Epithelial cell of proximal tubule (primary cell): ENCODE measurements at places on chromosomes 7 and 10.

DNA sequence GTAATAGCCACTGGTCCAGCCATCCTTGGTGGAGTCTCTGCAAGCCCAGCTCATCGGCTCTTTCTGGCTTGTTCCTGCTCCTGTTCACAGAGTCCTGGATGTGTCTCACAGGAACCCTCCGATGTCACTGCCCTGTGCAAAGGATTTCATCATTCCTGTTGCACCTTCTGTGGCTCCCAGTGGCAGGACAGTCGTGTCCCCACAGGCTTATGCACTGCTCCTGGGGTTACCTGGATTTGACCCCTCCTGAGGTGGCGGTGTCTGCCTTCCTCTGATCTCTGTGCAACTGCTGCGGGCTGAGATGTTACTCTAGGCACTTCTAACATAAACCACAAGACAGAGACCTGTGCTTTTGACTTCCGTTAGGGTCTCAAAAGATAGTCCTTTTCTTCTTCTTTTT, 30.6 kb downstream of the APBB1IP start:
- DNase-seq: no peak

- no peak for DNase-seq
These were observed 86.6 kb downstream of the SLC25A13 start for GRCh38 chr7:96235281-96235680.

- no peak for DNase-seq
These were observed 35.0 kb upstream of the PDCD4 start for GRCh38 chr10:110836706-110837105.

GRCh38 chr7:31734456-31734855, 47.4 kb downstream of the PPP1R17 start:
- no peak for DNase-seq

DNA sequence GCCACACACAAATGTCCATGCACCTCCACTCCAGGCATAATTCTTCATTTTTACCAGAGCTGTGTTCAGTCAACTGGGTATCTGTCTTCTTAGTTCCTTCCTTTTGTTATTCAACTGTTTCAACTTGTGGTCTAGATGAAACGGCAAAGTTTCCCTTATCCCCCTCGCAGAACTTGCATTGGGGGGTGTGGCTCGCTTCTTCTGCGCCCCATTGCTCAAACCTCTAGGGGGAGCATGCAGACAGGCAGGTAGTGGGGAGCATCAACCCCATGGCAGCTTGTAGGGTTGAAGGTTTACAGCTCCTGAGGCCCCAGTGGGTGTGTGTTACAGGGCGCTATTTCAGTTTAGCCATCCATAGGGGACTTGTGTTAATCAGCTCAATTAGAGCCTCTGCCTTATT, 38.3 kb upstream of the COBL start:
- DNase-seq: no peak

DNA sequence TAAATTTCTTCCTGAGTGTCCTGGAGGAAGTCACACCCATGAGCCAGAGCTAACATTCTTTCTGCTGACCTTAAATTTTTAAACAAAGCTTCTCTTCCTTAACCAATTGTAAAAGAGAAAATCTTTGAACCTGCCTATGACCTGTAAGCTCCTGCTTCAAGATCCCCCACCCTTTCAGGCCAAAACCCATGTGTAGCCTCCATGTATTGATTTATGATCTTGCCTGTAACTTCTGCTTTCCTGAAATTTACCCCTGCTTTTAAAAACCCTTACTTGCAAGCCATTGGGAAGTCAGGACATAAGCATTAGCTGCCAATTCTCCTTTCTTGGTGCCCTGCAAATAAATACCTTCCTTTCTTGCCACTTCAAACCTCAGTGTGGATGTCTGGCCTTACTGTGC, 68.5 kb upstream of the HECTD2 start:
- DNase-seq: no peak

- DNase-seq: no peak
These were observed 73.2 kb downstream of the PPP1R9A start for GRCh38 chr7:94980418-94981142.

DNA sequence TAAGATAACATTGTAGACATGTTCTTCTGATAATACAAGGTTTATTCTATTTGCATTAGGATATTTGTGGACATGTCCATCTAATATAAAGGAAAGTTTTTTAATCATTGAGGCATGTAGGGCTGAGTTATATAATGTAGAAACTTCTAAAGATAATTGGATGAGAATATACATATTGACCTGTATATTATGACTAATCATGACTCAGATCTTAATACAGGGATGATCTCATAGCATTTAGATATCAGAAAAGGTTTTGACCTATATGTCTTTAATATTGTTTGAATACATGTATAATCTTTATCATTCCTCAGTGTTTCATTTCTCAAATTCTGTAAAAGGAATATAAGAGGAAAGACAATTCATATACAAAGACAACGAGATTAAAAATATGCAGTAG, 39.2 kb downstream of the CD36 start:
- DNase-seq: no peak

DNA sequence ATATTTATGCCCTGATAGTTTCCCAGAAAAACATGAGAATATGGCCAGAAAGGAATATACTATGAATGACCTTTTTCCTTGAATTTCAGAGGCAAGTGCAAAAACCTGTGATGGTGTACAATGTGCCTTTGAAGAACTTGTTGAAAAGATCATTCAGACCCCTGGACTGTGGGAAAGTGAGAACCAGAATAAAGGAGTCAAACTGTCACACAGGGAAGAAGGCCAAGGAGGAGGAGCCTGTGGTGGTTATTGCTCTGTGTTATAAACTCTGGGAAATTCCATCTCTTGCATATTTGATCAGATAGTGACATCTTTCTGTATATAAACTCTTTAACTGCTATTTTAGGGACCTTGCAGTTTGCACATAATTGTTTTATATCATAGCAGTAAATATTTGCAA, 33.7 kb downstream of the RAB18 start:
- no peak for DNase-seq

DNA sequence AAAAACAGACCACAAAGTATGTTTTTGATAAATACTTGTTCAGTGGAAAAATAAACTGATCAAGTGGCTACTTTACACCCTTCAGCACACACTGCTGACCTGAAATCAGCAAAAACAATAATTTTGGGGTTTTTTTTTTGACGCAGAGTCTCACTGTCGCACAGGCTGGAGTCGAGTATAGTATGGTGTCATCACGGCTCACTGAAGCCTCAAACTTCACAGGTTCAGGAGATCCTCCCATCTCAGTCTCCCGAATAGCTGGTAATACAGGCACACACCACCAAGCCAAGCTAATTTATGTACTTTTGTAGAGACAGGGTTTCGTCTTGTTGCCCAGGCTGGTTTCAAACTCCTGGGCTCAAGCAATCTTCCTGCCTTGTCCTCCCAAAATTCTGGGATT, 30.6 kb downstream of the TARP start:
- no peak for DNase-seq

DNA sequence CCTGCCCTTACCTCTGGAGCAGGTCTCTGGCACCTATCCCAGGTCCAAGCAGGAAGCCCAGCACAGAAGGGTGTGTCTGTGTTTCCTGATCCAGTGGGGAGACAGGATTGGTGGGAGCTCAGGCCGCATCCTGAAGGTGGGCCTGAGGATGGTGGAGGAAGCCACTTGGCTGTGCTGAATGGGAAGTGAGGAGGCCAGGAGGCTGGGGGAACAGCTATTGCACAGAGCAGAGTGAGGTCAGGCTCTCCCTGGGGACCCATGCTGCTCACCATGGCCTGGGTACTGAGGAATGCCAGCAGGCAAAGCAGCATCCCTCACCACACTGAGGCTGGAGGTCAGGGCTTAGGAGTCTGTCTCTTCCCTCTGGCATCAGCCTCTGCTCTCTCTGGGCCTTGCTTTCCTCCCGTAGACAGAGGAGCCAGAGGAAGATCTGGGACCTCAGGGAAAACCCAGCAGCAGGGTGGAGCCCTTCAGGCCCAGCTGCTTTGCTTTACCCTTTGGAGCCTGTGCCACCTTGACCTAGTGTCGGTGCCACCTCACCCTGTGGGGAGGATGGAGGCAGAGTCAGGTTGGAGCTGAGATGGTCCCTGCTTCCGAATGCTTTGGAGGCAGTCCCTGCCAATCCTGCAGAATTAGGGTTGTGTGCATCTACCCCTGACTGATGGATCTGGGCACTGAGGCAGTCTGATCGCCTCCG, 39.0 kb downstream of the CDH23 start:
- no peak for DNase-seq

GRCh38 chr10:101354328-101355071, 535 bp downstream of the BTRC start:
- DNase-seq: no peak

DNA sequence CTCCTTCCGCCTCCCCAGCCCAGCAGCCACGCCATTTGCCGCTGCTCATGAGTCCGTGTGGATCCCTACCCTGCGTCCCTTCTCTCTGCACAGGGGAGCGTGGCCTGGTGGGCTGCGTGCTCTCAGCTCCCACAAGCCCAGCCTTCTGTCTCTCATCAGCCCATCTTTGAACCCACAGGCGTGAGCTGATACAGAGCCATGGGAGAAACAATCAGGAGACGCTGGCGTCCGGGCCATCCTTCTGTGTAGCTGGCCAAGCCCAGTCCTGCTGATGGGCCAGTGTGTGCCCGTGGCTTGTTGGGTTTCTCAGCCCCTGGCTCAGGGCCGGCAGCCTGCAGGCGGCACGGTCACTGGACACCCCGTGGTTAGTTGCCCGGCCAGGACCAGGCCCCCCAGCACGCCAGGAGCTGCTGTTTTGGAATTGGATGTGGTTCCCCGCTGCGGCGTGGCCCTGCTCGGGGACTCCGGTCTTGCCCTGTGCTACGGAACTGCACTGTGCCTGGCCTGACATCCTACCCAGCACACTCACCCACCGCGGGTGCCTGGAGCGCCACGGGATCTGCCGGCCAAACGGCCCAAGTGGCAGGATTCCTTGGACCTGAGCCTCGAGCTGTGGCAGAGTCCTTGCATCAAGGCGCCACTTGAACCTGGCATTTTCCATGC, 88.9 kb downstream of the ELFN1 start:
- no peak for DNase-seq

DNA sequence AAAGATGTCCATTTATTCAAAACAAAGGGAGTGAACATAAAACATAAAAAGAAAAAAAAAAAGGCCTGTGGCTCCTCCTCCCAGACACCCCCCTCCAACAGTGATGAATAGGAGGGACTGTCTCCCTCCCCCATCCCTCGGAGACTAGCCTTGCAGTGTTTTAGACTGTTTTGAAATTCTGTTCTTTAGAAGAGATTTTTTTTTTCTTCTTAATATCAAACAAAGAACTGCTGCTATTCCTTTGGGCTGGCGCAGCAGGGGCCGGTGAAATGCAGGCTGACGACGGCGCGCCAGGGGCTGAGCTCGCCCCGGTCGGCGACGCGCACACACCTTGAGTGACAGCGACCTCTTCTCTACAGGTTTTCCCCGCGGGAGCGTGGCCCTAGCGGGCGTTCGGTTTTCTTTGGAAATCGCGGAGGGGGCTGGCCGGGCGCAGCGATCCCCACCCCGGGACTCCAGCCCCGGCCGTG, at the start of gene LANCL2:
LANCL2 (plus strand) TSS at position 133 of the 470 bp plus-strand sequence. CDS start 689 bp downstream, outside the sequence.
- DNase-seq: no peak

DNA sequence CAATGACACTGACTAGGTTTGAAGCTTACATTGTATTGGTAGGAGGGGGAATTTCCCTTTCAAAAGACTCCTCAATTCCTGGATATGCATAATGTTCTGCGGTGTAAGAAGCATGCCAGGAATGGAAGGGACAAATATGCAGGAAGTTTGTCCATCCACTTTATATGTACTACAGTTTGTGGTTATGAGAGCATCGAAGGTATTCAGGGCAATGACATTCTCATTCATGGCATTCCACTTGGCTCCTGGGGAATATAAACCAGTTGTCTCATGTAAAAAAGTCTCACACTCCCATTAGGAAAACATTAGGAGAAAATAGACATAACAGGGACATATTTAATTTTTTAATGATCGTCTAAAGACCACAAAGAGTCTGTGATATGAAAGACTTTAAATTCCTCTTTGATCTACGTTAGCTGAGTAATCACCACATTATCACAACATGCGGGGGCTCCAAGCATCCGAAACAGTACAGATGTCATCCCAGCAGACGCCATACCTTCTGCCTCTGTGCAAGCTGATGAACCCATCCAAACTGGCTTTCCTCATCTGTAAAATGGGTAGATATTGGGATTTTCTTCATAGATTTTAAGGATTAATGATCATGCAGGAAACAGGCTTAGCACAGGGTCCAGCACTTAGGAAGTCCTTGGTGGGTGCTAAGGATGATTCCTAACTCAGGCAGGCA, 675.3 kb downstream of the INHBA start:
- peak; percentile 98 for DNase-seq

- DNase-seq: no peak
These were observed 136.6 kb downstream of the SPAG6 start for GRCh38 chr10:22481687-22482539.

DNA sequence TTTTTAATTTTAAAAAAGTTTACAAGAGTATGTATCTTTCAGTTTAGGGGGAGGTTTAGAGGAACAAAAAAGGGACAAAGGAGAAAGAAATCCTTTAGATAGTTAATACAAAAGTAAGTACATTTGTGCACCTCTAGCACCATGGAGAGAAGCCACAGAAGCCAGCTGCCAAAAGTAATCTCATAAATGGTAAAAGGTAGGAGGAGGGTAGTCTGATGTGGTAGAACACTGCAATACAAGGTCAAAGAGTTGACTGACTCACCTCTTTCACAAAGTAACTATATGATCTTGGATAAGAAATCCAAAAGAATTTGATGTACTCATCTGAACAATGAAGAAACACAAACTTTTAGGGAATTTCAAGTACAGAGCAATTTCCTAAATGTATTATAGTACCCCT, 68.1 kb downstream of the CNOT4 start:
- no peak for DNase-seq

DNA sequence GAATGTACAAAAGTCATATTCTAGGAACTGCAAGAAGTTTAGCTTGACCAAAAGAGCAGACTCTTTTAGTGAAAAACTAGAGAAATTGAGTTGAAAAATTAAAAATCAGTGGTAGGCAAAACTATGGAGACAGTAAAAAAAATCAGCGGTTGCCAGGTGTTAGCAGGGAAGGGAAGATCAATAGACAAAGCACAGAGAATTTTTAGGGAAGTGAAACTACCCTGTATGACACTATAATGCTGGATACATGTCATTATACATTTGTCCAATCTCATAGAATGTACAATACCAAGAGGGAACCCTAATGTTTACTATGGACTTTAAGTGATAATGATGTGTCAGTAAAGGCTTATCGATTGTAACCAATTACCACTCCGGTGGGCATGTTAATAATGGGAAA, 761.9 kb downstream of the MAGI2 start:
- no peak for DNase-seq
